Stimulated activated CD4-positive, alpha-beta T cell treated with anti-CD3 and anti-CD28 coated beads, TNF-alpha, amount 100 ng/mL, for 1 hour (primary cell): ENCODE measurements at places on chromosomes 5 and 9.

DNA sequence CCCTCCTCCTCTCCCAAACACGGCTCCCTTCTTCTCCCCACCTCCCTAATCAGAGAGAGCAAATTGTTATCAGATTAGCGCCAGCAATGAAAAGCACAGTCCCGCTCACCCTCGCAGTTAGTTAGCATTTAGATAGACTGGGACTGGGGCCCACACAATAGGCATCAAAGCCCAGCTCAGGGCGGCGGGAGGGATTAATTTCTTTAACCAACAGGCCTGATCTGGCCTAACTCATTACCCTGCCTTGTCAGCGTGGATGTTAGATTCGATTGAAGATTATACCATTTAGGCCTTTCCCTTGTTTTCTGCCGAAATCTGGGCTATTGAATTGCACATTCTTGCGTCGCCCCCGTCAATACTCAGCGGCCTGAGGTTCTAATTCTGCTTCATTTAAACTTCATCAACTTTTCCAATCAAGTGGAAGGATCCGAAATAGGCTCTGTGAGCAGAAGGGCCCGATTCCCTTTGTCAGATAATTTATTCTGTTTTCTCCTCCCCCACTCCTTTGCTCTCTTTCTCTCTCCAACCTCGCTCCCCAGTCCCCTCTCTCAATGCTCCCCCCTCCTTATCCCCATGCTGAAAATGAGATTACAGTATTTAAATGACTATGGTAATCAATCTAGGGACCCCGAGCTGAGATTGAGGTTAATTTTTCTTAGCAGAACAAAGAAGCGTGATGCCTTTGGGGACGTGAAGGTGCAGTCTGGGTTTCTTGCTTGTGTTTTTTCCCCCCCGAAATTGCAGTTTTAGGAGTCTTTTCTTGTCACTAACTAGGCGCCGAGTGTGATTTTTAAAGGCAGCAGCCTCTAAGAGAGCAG is 15.1 kb downstream of the CFAP77 start:
- no peak for DNase-seq

- no peak for DNase-seq
Observed at GRCh38 chr5:172427202-172427601, 27.1 kb downstream of the SH3PXD2B start.

DNA sequence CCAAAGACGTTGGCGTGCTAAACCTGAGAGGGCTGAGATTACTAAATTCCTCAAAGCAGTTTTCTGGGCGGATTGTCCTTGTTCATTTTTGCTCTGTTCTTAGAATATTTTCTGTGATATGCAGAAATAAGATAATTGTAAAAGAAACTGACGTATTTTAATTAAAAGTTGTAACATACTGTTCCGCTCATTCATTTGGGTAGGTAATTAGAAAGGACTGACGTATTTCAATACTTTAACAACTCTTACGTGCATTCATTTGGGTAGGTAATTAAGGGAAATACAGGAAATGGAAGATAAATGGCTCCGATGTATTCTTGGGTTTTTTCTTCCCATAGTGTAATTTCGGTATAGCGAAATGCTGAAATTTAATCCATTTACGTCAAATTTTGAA is 1.1 kb downstream of the OSTF1 start:
- no peak for DNase-seq

DNA sequence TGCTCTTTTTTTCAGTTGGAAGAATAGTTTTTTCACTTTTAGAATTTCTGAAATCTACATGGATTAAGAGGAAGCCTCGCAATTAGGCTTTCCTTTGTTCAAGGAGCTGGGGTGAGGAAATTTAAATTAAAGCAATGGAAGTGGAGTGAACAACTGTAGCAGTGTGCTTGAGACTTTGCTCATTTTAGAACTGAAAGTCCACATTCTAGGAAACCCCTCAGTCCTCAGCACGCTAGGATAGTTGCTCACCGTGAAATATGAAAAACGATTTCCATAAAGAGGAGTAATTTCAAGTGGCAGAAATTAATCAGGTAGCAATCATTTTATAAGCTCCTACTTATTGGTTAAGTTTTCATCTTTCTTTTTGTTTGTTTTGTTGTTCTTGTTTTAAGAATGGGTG is 243.0 kb upstream of the ITGA1 start:
- no peak for DNase-seq

DNA sequence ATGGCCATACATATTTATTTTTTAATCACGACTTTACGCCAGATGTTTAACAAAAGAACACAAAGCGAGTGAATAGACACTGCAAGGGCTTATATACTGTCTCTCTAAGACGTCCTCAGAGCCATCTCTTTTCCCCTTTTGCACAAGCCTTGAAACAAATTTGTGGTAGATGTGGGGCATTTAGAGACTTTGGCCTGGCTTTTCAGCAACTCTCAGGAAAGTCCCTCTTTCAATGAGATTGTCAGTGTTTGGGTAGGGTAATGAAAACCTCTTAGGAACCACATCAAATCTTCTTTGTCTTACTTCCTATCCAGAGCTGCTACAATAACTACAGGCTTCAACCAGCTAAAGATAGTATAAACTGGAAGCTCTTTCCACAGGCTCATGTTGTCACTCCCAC is 380.0 kb downstream of the ANXA1 start:
- no peak for DNase-seq

DNA sequence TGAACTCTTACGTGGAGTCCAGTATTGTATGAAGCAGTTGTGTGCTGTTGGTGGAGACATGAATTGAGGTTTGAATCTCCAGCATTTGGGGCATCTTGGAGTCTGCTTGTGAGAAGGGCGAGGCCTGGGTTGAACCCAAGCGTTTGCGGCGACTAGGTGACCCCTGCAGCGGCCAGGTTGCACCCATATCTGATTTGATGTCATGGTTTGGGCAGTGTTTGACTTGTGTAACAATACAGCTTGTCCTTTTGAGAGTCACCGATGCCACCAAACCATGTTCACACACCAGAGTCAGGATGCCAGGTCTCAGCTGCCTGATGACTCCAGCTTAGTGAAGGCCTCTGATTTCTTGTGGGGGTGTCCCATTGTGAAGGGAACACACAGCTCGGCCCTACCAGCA is 2.1 kb downstream of the TRAF2 start:
- no peak for DNase-seq
